Mucosa of descending colon (tissue), 3 donors: ENCODE measurements at places on chromosomes 1 and 21.

- no peak for DNase-seq
Measured at GRCh38 chr21:17432732-17433057, 80.1 kb upstream of the CXADR start.

DNA sequence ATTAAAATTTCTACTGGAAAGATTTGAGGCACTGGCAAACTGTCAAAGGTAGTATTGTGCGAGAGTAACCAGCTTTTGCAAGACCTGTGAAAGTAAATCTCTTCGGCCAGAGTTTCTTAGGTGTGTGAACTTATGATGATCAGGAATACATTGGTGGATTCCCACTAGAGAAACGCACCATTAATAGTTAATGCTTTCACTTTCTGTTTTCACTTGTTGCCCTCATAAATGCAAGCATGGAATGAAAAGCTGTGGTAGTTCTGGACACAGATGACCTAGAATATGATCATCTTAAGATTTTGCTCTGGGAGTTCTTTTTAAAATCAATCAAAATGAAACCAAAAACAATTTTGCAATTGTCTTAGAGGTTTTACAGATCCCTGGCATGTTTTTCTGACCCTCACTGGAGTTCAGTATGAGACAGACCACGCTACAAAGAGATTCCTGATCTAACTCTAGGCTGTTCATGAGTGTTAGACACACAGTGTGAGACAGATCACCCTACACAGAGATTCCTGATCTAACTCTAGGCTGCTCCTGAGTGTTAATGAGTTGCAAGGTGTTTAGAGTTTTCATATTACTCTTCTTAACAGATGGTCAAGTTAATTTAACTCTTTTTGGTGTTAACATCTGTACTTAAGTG lies 98.8 kb downstream of the SDCCAG8 start:
- DNase-seq = no peak

DNA sequence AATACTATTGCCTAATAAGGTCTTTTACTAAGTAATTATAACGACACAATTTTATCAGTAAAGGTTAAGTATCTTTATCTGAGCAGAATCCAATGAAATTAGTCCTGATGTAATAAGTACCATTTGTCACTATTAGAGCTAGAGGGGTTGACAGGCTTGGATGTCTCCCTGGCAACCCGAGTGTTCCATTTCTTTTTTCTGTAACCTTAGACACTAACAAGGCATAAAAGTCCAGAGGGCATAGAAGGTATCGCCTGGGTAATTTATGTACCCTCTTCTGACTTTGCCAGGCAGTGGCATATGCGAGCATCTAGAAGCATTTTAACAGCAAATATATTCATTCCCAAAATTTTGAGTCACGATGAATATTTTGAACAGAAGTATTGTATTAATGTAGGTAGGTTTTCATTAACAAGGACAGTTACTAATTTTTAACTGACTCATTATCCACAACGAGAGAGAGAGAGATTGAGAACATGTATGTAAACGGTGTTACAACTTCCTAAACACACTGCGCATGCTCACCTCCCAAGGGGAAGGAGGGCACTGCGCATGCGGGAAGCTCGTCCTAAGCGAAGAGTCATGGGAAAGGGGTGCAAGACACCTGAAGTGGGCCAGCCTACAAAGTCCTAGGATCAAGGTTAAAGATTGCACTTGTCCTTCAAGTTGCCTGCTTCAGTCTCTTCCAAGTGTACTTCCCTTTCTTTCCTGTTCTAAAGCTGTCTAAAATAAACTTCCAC lies 423.9 kb downstream of the DSCAM start:
- DNase-seq = no peak

GRCh38 chr21:31078796-31079195 lies 40.5 kb upstream of the KRTAP19-8 start:
- no peak for DNase-seq

DNA sequence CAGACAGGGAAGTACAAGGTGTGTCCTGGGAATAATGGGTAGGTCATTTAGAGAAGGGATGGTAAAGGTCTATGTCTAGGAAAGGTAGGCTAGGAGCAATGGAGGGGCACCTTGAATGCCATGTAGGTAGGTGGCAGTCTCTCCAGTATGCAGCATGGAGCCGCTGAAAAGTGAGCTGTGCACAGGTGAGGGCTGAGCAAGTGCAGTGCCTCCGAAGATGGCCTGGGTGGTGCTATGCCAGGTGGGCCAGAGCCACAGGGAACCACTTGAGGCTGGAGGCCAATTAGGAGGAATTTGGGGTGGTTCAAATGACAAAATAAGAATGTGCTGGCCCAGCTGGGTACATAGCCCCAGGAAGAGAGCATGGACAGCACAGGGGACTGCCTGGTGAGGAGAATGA lies 25.0 kb downstream of the RNU5D-1 start:
- DNase-seq = no peak

- no peak for DNase-seq
Measured at GRCh38 chr1:196877964-196878363, 9.9 kb upstream of the CFHR4 start.

GRCh38 chr21:42680429-42680828 lies 27.0 kb downstream of the PDE9A start:
- no peak for DNase-seq

DNA sequence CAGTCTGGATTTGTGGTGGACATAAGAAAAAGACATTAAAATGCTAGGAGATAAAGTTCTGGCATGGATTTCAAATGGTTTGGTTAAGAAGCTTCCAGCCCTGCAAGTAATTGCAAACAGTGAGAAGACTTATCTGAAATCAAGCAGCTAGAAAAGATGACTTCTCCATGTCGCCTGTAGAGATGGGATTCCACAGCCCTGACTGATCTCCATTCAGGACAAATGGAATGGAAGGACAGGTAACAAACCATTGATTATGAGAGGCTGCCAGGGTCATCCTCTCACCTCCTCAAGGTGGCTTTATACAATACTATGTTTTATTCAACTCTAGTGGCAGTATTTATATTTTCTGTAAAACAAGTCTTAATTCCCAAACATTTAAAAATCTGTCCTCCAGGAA lies 237.9 kb downstream of the HLX start:
- DNase-seq = no peak

GRCh38 chr21:31869750-31870149 lies 3.1 kb upstream of the HUNK start:
- no peak for DNase-seq

GRCh38 chr1:19559641-19560040 lies 74.3 kb upstream of the CAPZB start:
- no peak for DNase-seq

- no peak for DNase-seq
Measured at GRCh38 chr1:96087719-96088118, 633.9 kb upstream of the PTBP2 start.

GRCh38 chr1:244665771-244666217 lies 12.9 kb downstream of the DESI2 start:
- no peak for DNase-seq

GRCh38 chr1:3264456-3264855 lies 190.0 kb upstream of the ARHGEF16 start:
- DNase-seq = no peak

DNA sequence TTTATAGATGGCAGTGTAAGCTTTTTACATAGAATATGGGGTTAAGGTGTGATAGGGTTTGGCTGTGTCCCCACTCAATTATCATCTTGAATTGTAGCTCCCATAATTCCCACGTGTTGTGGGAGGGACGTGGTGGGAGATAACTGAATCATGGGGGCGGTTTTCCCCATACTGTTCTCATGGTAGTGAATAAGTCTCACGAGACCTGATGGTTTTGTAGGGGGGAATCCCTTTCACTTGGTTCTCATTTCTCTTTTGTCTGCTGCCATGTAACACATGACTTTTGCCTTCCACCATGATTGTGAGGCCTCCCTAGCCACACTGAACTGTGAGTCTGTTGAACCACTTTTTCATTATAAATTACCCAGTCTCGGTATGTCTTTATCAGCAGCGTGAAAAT lies 290.3 kb upstream of the B3GALT2 start:
- no peak for DNase-seq

- DNase-seq = no peak
Measured at GRCh38 chr1:152917794-152918193, 9.4 kb downstream of the IVL start.

DNA sequence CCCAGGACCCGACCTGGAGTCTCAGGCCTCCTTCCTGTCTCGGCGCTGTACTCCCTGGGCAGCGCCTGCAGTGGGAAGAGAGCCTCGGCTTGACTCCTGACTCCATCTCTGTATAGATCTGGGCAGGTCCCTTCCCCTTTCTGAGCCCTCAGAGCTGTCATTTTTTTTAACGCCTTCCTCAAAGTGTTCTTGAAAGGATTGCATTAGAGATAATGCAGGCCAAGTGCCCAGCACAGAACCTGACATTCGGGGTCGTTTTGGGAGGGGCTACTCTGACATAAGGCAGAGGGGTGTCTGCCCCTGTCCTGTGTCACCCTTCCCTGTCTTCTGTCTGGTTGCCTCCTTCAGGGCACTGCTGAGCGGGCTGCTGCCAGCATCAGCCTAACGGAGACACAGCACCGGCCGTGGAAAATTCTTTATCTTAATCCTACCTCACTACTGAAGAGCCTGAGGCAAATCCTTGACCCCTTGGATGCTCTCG lies 271.6 kb downstream of the TRABD2B start:
- no peak for DNase-seq

- no peak for DNase-seq
Measured at GRCh38 chr1:90876101-90876500, 145.7 kb downstream of the ZNF644 start.

GRCh38 chr1:207145401-207146058 lies 41.5 kb downstream of the C4BPA start:
- no peak for DNase-seq

GRCh38 chr1:185971688-185972087 lies 237.5 kb downstream of the HMCN1 start:
- DNase-seq = no peak

- no peak for DNase-seq
Measured at GRCh38 chr1:160108888-160109662, 6.5 kb upstream of the ATP1A2 start.

GRCh38 chr1:206075786-206076755 lies 23.1 kb downstream of the RHEX start:
- no peak for DNase-seq

GRCh38 chr1:199161319-199161680 lies 522.5 kb downstream of the PTPRC start:
- no peak for DNase-seq

DNA sequence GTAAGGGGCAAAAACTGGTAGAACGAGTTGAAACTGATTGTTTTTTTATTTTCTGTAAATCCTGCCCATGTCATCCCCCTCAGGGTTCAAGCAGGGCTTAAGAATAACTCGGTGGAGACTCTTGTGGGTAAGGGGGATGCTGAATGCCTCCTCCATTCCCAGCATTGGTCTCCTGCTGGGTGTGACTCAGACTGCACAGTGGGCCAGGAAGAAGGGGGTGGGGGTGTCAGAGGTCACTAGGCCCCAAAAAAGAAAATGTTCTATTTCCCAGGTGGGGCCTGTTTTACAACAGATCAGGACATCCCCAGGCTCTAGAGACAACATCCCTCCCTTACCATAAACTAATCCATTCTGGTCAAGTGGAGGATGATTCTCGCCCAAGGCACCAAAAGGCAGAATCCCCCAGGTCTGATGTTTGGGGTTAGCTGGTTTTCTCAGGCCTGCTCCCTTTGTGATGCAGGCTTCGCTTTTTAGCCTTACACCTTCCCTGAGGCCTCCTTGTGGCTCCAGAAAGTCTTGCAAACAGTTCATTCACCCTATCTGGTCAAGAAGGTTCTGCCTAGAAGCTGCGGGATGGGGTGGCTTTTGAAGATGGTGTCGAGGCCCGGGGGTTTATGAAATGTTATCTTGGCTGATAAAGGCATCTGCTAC lies 10.7 kb upstream of the GRHL3 start:
- no peak for DNase-seq

DNA sequence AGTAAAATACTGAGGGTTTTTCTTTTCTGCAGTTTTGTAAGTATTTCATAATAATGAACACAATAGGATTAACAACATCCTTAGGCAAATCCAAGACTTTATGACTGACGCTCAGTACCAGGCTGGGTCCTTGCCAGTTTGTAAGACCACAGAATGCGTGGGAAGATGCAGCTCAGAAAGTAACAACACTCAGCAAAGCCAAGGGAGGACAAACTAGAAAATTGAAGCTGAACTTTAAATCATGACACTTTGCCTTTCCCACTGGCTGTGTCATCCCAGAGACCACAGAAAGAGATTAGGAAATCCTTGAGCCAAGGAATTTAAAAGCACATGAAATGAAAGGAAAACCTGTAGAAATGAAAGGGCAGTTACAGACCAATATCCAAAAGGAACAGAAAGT lies 426.3 kb upstream of the CHRM3 start:
- DNase-seq = no peak

GRCh38 chr1:2148691-2149090 lies 45.9 kb downstream of the FAAP20 start:
- DNase-seq = no peak

GRCh38 chr1:179021873-179022272 lies 3.8 kb upstream of the FAM20B start:
- no peak for DNase-seq
